ENCODE measurements at places on chromosomes 6 and 20. TPM values are rescaled to one million over a fixed set of nuclear protein-coding genes. Genes with fewer than 3 reads are reported as not detected.

CRYBG1 gene
- 1.6 TPM for total RNA-seq

GPX5 gene
- not detected for total RNA-seq

ULBP2 gene
- total RNA-seq = not detected

BCL2L1 gene
- total RNA-seq = 94.6 TPM

POFUT1 gene
- total RNA-seq = 14.0 TPM

EDN1 gene
- total RNA-seq = 3.7 TPM

MAK gene
- total RNA-seq = not detected

SLC2A10 gene
- 1.5 TPM for total RNA-seq

C6orf132 gene
- total RNA-seq = 0.18 TPM

RPS18 gene
- total RNA-seq = 1,108 TPM

HACE1 gene
- 4.0 TPM for total RNA-seq

TGM3 gene
- total RNA-seq = not detected

TRERF1 gene
- total RNA-seq = 0.63 TPM

GABRR2 gene
- total RNA-seq = 0.44 TPM

DAAM2 gene
- 20.3 TPM for total RNA-seq

MACROD2 gene
- total RNA-seq = 0.67 TPM

BEND6 gene
- total RNA-seq = 1.1 TPM

ADAM33 gene
- 2.9 TPM for total RNA-seq

HLA-DMA gene
- total RNA-seq = 12.0 TPM

OR2B6 gene
- total RNA-seq = not detected

ENPP3 gene
- 0.11 TPM for total RNA-seq

SIRPG gene
- total RNA-seq = 0.30 TPM

STMND1 gene
- total RNA-seq = not detected

SIRPB2 gene
- total RNA-seq = 1.2 TPM

PTCHD4 gene
- total RNA-seq = not detected

TNFRSF21 gene
- 4.3 TPM for total RNA-seq

ABHD16A gene
- 26.6 TPM for total RNA-seq

GRM1 gene
- total RNA-seq = not detected

TSPO2 gene
- total RNA-seq = 0.27 TPM

ANKRD66 gene
- total RNA-seq = not detected

MATN4 gene
- total RNA-seq = not detected

Data from psoas muscle (tissue), 8 donors.